Non-pigmented ciliary epithelial cell (primary cell): ENCODE measurements at places on chromosomes 7 and 10.
A peak's percentile ranks its signal among the peaks of the same experiment; 100 is the strongest.

- DNase-seq, result no peak
These were observed 22.7 kb upstream of the TM9SF3 start for GRCh38 chr10:96609510-96609909.

DNA sequence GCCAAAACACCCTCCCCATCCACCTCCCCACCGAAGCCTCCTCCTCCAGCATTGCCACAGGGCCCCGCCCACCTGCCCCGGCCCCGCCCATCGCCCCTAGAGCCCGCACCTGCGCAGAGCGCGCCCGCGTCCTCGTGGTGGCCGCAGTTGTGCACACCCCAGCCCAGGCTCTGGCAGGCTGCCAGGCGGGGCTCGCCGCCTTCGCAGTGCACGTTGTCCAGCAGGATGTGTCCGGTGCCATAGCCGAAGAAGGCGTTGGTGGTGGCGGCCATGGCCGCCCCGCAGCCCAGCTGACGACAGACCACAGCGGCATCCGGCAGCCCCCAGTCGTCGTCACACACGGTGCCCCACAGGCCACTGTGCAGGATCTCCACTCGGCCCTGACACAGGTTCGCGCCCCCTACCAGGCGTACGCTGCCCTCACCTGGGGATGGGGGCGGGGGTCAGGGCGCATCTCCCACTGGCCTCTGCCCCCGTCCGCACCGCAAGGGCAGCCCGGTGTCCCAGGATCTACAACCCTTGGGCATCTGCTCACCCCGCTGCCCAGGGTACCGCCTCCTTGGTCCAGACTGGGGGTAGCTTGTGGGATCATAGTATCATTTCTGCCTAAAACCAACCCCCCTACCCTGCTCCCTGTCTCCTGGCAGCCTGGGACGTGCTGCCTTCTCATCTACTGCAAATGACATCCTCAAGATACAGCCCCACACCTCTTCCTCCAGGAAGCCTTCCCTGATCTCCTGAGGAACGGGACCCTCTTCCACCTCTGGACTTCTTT lies 11.9 kb downstream of the SSC4D start:
- DNase-seq, result no peak

DNA sequence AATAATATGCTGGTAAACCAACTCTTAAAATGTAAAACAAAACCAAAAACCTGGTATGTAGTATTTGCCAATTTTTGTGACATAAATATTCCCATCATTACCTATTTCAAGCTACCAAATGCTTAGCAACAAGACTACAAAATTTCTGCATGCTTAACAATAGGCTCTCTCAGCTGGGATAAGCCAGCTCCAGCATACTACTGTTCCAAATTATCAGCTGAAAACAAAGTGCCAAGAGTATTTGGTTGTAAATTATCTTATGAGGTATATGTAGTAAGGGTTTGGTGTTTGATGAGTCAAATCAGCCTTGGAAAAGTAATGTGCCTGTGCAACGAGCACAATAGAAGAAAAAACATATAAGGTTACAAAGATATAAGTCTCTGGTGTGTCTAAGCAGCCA lies 263.2 kb downstream of the HGF start:
- no peak for DNase-seq

- DNase-seq, result no peak
These were observed 18.4 kb upstream of the DIP2C start for GRCh38 chr10:707861-708260.

GRCh38 chr10:88962336-88962735 lies 9.8 kb upstream of the ACTA2 start:
- DNase-seq, result no peak

- no peak for DNase-seq
These were observed 6.0 kb downstream of the PPP1R9A start for GRCh38 chr7:94913391-94913790.

DNA sequence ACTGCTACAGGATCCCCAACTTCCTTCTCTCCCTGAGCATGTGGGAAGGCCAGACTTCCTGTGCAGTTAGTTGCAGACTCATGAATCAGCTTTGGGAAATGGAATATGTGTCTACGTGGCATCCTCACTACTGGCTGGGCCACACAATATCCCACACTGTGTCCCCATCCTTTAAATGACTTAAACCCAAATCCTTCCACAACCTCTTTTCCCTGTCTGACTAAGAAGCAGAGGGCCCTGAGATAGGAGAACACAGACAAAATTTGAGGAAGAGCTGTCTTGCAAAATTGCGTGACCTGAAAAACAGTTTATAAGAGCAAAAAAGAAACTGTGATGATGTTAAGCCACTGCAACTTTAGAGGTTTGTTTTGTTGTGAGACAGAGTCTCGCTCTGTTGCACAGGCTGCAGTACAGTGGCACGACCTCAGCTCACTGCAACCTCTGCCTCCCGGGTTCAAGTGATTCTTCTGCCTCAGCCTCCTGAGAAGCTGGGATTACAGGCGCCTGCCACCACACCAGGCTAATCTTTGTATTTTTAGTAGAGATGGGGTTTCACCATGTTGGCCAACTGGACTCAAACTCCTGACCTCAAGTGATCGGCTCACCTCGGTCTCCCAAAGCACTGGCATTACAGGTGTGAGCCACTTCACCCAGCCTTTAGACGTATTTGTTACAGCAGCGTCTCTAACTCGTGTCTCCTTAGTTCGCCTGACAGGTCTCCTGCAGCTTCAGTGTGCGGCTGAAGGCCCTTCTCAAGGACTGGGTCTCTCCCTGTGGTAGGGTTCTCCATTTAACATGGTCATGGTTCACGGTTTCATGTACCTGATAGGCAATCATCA lies 46.9 kb upstream of the SFMBT2 start:
- DNase-seq, result no peak

DNA sequence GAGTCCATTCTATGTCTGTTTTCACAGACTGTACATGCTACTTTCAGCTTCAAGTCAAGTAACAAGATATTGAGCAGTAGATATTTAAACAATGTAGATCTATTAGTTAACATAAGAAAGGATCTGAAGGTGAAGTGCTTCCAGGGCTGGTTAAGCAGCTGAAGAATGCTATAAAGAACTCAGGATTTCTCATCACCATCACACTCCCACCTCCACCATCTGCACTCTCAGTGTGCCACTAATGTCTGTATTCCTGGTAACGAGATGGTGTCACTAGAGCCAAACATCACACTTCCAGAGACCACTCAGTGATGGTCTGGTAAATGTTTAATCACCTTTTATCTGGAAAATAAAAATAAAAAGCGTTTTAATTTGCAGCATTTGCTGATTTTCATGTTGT lies 224.0 kb upstream of the FERD3L start:
- no peak for DNase-seq

GRCh38 chr7:50359995-50360925 lies 55.7 kb downstream of the IKZF1 start:
- DNase-seq, result no peak

DNA sequence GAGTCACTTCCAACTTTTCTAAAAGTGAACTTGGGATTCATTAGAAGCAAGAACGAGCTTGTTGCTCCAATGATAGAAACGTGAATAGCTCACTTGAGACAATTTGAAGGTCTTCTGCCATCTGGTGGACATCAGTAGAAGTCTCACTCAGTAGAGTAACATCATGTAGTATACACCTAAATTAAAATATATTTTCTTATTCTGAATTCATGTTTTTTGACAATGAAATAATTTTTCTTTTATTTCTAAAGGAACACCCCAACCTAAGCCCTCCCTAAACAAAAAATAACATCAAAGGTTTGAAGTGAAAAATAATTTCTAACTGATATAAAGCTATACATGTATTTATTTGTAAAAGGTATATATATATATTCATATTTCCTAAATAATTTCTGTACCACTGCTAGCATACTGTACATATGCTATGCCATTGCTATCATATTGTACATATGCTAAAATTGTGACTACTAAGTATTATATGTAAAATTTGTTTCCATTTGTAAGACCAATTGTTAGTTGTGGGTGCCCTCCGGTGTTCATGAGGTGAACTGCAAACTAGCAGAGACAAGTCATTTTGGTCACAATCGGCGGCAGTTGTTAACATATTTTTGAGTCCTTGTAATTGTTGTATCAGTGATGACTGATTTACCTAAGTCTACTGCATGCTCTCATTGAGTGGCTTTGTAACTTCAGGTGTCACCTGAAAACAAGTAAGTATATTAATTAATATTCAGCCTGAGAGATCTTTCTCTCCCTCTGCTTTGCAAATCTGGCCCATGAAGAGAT lies 121.9 kb downstream of the PTPRZ1 start:
- DNase-seq, result peak; percentile 71

GRCh38 chr7:5300366-5300765 lies 17.6 kb downstream of the SLC29A4 start:
- no peak for DNase-seq

DNA sequence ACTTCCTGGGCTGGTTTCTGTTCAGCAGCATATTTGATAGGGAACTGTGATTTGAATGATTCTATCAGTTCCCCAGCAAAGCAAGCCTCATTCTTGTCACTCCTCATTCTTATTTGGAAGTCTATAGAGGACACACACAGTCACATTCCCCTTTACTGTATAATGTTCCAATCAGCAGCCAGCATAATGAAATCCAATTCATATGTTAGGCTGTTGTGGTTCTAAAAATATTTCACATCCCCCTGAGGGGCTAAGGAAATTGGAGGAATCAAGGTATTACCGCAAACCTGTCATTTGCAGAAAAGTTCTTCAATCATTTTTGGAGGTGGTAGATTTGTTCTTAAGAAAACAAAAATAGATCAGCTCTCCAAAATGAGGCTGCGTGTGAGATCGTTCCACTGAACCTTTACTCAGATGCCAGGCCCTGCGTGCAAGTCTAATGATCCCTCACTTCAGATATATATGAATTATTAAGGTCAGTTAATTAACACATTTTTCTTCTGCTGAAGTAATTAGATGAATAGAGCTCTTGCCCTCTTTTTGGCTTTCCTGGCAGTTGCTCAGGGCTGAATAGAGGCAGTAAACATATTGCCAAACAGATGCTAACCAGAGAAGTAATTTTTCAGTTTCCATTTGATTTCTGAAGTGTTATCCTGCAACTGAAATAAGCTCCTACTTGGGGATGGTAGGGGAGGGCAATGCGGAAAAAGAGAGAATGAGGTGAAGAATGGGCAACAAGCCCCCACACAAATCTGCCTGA lies 31.8 kb downstream of the LSMEM1 start:
- DNase-seq, result no peak

DNA sequence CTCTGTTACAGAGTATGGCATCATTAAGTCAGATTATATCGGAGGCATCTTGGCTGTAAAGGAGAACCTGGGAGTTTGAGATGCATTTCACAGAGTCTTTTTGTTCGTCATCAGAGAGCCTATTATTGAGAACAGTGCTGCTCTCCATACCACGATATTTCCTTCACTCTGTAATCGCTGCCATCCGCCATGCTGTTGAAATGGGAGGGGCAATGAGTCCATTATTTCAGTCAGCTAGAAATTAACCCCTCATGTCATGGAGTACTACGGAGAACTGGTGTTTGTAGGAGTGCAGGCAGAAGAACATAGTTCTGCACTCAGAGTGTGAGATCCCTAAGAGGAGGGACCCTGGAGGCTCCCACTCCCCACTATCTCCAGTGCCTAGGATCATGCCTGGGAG lies 59.2 kb downstream of the SLC16A12 start:
- DNase-seq, result no peak

DNA sequence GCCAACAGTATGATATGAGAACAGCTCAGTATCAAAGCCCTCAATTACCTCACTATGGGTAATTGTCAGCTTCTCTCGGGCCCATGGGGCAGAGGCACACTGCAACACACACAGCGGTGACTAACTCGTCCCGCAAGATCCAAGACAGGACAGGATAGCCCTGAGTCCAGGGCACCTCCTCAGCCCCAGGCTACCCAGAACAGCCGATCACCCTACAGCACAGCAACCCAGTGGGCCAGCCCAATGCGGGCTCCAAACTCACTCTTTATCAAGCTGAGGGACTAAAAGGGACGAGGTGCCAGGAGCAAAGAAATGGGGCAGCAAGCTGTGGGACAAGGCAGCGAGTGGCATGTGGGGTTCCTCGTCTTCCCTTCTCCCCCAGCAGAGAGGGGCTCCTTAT lies 765.1 kb downstream of the GRID1 start:
- no peak for DNase-seq

DNA sequence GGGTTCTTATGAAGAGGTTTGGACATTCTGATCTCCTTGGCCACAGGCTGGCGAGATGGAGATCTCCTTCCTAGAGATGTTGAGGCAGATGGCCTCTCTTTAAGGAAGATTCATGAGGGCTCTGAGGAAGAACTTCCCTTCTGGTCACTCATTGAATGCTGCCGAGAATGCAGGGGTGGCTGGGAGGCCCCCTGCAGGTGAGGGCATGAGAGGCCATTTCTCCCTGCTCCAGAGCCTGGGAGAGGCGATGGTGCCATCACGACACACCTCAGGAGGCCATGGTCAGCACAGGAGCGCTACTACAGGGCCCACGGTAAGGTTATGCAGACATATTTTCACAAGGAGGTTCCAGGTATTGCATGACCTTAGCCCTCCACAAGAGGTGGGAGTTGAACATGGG lies 40.2 kb downstream of the CXCL12 start:
- DNase-seq, result no peak

DNA sequence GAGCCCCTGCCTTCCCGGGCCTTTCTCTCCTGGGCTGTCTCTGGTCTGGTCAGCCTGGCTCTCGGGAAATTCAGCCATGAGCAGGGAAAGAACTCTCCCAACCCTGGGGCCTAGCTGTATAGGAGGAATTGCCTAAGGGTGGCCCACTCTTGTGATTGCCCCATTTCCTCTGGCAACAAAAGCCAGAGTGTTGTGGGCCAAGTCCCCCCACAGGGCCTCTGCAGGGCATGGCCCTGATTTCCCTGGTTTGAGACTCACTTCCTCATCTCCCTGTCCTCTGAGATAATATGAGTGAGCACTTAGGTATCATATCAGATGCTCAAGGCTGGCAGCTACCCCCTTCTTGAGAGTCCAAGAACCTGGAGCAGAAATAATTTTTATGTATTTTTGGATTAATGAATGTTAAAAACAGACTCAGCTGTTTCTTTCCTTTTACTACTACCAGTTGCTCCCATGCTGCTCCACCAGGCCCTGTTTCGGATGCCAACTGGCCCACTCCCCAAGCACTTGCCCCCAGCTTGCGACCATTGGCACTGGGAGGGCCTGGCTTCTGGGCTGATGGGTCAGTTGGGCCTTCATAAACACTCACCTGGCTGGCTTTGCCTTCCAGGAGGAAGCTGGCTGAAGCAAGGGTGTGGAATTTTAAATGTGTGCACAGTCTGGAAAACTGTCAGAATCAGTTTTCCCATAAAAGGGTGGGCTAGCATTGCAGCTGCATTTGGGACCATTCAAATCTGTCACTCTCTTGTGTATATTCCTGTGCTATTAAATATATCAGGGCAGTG lies 11.4 kb downstream of the IRF5 start:
- DNase-seq, result no peak
